ENCODE measurements at places on chromosomes 1 and 21.

GRCh38 chr1:203278082-203278884 lies 27.0 kb upstream of the BTG2 start:
- DNase-seq, result peak; percentile 42

- peak; percentile 89 for DNase-seq
Observed at GRCh38 chr1:11730429-11730891, 5.5 kb upstream of the AGTRAP start.

DNA sequence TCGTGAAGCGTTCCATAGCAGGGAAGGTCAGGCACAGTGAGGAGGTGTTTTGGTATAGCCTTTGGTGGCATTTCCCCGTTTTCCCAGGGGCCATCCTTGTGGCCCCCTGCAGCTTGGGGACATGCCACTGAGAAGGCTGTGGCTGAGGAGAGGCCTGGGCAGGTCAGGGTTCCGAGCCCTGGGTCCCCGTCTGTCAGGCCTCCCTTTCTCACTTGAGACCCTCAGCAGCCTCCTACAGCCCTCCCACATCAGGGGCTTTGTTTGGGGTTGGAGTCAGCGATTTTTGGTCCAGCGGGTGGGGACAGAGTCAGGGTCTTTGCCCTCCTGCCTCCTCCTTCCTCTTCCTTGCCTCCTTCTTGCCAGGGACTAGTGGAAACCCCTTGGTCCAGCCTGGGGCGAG lies 22.2 kb downstream of the LDLRAP1 start:
- no peak for DNase-seq

DNA sequence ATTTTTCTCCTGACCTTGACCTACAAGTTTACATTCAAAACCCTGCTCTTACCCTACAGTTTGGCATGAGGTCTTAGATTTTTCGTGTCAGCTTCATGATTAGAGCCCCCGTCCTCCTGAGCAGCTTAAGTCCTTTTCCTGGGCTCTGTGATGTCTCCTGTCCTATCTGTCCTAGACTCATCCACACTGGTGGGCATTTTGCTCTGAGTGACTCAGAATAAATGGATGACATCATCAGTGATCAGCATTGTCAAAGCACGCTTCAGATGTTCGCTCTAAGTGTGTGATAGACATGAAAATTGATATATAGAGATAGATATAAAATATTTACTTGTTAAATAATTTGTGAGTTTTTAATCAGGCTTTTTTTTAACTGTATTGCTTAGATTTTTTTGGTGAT lies 21.8 kb downstream of the RGS13 start:
- DNase-seq, result no peak

DNA sequence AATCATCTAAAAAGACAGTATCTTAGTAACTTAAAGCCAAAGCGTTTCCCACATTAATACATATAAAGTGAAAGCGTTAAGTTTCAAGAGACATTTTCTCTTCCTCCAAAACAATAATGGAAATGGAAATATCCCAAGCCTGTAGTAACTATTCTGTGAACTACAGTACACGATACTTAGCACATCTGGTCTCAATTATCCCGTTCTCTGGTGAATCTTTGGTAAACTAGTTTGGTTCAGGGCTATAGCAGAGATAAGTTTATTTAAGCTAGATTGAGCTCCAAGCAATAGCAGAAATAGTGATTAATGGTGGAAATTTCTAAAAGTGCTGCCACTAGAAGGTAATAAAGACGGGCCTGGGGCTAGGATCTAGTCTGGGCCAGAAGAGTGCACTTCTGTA lies 55.2 kb downstream of the PCNX2 start:
- DNase-seq, result no peak

DNA sequence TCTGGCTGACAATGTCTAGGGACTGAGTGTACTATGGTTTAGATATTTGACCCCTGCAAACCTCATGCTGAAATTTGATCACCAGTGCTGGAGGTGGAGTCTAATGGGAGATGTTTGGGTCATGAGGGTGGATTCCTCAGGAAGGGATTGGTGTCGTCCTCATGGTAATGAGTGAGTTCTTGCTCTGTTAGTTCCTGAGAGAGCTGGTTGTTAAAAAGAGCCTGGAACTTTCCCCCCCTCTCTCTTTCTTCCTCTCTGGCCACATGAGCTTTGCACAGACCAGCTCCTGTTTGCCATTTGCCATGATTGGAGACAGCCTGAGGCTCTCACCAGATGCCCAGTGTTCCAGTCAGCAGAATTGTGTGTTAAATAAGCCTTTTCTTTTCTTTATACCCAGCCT lies 36.6 kb upstream of the CNIH3 start:
- DNase-seq, result no peak

DNA sequence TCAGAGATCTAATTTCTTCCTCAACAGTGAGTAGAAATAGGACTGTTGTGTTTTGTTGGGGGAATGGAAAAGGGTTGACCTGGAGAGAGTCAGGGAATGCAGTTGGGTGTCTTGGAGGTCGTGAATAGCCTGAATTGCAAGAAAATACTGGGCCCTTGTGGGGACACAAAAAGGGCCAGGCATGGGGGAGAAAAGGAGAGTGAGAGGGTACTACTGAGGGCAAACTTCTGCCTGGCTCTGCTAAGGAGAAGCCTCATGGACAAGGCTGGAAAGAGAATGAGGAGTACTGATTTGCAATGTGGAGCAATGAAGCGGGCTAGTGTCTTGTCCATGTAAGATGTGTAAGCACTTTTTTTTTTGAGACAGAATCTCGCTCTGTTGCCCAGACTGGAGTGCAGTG lies 96.2 kb upstream of the IRF2BP2 start:
- no peak for DNase-seq

- no peak for DNase-seq
Observed at GRCh38 chr21:16741141-16741665, 771.6 kb upstream of the CXADR start.

DNA sequence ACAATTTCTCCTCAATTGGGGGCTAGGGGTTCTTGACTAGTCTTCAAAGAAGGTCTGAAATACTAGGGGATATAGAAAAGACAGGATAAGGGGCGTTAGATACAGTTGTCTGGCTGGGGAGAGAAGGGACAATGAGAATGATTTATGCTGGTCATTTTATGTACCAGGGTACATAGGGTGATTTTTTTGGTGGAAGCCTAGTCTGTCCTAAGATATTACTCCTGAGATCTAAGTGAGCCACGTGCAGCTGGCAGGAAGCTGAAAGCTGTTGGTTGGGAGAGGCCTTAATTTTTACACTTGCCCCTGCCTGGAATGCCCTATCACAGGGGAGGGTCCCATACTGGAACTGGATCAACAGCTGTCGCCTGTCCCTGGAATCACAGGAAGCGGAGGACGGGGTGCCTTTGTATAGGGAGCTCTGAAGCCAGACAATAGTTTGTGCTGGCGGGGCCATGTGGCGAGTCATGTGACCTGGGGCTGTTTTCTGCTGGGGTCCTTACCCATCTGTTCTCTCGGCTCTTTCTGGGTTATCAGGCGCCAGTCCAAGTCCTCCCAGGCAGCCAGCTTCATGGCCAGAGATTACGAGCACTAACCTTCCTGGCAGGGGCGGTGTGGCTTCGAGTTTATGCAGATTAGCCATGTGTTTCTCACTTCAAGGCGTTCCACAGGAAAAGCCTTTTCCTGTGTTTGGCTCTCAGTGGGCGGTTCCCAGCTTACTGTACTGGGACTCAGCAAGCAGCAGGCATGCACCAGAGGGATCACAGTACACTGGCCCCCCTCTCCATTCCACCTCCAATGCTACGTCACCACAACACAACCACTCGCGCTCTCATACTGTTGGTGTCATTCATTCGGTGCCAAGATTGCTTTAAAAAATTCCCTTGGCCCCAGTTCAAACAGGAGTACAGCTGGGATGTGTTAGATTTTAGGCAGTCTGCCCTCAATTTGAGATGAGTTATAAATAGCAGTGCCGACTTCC lies 27.5 kb downstream of the ARID1A start:
- peak; percentile 37 for DNase-seq

- DNase-seq, result no peak
Observed at GRCh38 chr1:245860657-245861544, 646.2 kb downstream of the SMYD3 start.

DNA sequence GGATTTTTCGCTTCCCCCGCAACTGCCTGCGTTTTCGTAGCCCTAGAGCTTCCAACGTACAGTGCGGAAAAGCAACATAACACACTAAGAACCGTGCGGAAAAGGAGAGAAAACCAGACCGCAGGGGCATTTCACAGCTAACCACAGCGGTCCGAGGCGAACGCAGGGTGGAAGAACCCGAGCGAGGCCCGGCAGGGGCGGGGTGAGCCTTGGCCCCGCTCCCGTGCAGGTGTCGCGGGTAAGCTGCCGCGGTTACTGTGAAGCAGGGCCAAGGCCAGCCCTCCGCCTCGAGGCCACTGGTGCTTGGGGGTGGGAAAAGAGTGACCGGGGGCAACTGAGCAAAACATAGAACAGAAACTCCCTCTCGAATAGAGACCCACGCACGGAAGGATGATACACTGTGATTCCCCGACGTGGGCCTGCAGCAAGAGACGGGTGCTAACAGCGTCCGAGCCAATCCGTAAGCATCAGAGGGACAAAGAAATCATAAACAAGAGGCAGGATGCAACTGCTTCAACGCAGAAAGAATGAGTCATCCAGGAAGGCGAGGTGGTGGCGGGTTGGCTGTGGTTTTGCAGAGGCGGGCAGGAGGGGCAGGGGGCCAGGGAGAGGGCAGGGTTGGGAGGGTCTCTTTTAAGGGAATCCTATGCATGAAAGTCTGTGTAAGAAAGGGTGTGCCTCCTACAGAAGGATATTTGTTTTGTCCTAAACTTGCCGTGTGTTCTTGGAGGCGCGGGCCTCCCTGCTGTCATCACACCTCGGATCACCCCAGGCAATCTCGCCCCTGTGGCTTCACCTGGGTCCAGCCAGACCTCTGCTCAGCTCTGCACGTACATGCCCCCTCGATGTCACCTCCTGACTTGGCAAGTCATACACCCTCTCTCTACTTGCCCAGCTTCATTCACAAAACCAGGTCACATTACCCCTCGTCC lies 7.3 kb downstream of the GNG4 start:
- peak; percentile 51 for DNase-seq

DNA sequence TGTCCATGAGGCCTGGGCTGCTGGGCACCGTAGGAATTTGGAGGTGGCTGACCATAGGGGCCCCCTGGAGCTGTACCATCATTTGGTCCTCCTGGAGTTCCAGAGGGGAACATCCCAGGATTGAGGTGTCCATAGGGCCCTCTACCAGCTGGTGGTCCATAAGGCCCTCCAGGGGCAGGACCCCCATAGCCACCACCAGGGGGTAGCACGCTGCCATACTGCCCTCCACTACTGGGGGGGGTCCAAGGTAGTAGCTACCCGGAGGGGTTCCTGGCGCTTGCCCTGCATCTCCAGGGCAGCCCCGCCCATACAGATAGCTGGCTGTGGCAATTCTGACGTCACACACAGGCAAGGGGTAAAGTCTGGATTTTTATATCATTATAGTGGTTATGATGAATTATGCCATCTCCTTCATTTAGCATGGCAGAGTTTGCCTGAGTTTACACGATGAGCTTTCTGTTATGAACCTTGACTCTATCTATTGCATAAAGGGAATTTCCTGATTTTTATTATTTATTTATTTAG lies 13.2 kb downstream of the MDM4 start:
- DNase-seq, result no peak

Measured in inflammatory macrophage treated with lipopolysaccharide for 4 hours (primary cell).